ENCODE measurements at places on chromosomes 7 and 10.

- DNase-seq = no peak
Measured at GRCh38 chr7:8931906-8932646, 498.7 kb downstream of the NXPH1 start.

GRCh38 chr10:29069941-29070340 lies 218.9 kb upstream of the LYZL1 start:
- DNase-seq = no peak

- no peak for DNase-seq
Measured at GRCh38 chr7:96562966-96563365, 146.7 kb downstream of the SEM1 start.

- no peak for DNase-seq
Measured at GRCh38 chr10:2703953-2704352, 363.4 kb upstream of the PFKP start.

DNA sequence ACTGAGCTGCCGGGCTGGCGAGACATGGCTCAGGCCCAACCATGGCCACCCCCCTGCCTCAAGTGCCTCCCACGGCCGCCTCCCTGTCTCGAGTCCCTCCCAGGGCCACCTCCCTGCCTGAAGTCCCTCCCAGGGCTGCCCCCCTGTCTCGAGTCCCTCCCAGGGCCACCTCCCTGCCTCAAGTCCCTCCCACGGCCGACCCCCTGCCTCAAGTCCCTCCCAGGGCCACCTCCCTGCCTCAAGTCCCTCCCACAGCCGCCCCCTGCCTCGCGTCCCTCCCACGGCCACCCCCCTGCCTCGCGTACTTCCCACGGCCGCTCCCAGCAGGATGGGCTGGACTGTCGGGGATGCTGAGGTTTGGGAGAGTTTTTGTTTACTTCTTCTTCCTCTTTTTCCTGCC lies 462.5 kb downstream of the PTPRN2 start:
- no peak for DNase-seq

DNA sequence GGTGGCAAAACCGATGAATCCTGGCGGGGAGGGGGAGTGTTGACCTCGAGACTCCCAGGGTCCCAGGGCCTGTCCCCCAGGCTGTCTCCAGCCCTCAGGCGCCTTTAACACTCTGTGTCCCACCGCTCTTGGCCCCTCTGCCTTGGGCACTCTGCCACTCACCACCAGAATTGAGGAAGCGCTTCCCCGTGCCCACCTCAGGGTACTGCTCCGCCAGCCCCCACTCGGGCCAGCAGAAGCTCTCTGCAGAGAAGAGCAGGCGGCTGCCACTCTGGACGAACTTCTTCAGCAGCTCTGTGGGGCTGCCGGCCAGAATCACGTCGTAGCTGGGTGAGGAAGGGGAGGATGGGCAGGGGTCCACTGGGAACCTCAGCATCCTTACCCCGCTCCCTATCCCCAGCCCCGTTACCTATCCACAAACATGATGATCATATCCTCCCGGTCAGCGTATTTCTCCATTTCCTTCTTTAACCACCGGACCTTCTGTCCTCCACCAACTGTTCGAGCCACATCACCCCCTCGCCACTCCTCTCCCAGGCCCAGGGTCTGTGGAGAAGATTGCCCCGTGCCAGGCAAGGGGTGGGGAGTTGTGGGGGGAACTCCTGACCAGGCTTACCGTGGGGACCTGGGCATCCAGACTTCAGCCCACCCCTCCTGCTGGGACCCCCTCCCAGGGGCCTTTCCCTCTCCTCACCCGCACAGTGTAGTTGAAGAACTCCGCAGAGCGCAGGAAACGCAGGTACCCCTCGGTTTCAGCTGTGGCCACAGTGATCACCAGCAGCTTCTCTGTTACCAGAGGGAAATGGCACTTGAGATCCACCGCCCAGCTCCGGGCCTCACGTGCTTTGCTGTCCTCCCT lies 1.2 kb downstream of the PLOD3 start:
- no peak for DNase-seq

- DNase-seq = no peak
Measured at GRCh38 chr10:62740885-62741745, 63.4 kb upstream of the ADO start.

GRCh38 chr10:110209926-110210673 lies 2.7 kb downstream of the MXI1 start:
- DNase-seq = no peak

DNA sequence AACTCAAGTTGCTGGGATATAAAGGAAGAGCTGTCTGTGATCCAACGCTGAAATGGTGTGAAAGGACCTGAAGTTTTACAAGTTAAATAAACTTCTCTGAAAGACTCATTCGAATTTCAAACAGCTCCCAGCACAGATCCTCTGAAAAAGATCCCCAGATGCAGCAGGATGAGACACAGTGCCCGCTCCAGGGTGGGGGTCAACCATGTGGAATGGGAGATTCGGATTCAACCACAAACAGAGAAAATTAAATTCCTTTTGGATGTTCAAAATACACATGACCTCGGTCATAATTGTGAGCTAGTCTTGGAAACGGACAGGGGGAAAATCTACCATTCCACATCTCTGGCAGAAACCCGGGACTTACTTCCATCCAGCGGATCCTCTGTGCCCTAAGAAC lies 119.6 kb downstream of the PRKAG2 start:
- no peak for DNase-seq

DNA sequence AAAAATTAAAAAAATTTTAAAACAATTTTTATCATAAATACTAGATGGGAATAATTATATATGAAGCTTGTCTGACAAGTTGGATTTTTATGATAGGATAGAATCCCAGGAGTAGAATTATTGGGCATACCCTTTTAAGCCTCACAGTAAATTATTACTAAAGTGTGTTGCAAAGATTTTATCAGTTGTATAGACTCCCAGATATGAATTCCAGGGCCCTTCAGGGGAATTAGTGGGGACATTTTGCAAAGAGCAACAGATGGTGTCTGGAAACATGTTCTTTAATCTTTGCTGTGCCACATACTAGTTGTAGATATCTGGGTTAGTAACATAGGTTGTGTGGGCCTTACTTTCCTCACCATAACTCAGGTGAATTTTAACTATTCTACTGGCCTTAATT lies 28.7 kb downstream of the ZEB1 start:
- DNase-seq = no peak

DNA sequence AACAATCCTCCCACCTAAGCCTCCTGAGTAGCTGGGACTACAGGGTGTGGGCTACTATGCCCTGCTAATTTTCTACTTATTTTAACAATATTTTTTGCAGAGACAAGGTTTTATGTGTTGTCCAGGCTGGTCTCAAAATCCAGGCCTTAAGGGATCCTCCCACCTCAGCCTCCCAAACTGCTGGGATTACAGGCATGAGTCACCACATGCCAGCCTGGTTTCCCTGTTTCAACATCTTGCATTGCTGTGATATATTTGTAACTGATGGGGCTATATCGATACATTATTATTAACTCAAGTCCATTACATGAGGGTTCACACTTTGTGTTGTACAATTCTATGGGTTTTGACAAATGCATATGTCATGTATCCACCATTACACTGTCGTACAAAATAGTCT lies 41.9 kb upstream of the OGDHL start:
- no peak for DNase-seq

GRCh38 chr10:9858816-9859215 lies 1158.9 kb upstream of the CELF2 start:
- DNase-seq = no peak

- no peak for DNase-seq
Measured at GRCh38 chr10:132350946-132351345, 19.0 kb downstream of the LRRC27 start.

GRCh38 chr10:113716109-113716910 lies 35.2 kb upstream of the PLEKHS1 start:
- no peak for DNase-seq

DNA sequence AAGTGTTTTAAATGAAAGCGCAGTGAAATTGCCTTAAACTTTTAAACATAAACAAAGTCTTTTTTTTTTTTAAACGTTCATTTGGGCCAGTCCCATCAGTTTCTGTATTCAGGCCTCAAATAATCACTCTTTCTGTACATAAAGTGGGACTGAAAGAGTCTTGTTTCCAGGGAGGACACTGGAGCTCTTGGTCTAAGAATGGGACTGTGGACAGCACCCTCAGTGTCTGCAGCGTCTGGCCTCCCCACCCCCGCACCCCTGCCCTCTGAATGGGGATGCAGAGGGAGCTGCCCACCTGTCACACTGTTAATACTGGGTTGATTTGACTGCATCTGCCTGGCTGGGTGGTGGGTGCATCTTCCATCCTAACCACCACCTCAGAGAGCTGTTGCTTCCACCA lies 5.2 kb downstream of the ZNF365 start:
- DNase-seq = no peak

All from anterior cingulate cortex (tissue), 58 donors.